Endodermal cell (in vitro differentiated cells): ENCODE measurements at places on chromosomes 16 and 17. TPM values are rescaled to one million over a fixed set of nuclear protein-coding genes. Genes with fewer than 3 reads are reported as not detected.
A peak's percentile ranks its signal among the peaks of the same experiment; 100 is the strongest.

- H3K36me3 ChIP-seq = no peaks in the 10 kb centered on the region
- no peaks in the 10 kb centered on the region for H3K4me1 ChIP-seq
- no peaks in the 10 kb centered on the region for H3K27me3 ChIP-seq
- no peak overlapping the region for H3K4me3 ChIP-seq
- H3K27ac ChIP-seq = no peak overlapping the region
These were observed 191.7 kb downstream of the IRF8 start for GRCh38 chr16:86090461-86091170.

DNA sequence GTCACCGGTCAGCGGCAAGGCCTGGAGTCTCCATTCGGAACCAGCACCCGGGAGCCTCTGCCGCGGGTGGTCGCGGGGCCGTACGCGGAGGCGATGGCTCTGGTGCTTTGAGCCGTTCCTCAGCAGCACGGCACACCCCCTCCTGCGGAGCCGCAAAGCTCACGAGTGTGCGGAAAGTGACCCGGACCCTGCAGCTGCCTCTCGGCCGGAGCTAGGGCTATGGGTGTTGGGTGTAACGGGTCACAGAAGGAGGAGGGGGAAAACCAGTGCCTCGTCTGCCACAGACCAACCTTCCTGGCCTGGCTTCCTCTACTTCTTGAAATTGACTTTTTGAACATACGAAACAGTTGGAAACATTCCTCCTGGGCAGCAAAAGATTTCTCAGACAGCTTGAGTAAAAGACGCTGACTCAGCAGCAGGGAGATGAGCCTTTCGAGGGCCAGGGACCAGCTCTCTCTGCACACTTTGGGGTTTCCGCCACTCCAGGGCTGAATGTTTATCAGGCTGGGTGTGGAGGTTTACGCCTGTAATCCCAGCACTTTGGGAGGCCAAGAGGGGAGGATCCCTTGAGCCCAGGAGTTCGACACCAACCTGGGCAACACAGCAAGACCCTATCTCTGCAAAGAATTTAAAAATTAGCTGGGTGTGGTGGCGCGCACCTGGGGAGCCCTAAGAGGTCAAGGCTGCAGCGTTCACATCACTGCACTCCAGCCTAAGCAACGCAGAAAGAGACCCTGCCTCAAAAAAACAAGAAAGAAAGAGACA is 26.4 kb upstream of the PITPNA start:
- H3K27ac ChIP-seq = no peak overlapping the region
- DNase-seq = peak; percentile 75
- H3K4me1 ChIP-seq = peaks cover 9% of the 10 kb centered on the region

DNA sequence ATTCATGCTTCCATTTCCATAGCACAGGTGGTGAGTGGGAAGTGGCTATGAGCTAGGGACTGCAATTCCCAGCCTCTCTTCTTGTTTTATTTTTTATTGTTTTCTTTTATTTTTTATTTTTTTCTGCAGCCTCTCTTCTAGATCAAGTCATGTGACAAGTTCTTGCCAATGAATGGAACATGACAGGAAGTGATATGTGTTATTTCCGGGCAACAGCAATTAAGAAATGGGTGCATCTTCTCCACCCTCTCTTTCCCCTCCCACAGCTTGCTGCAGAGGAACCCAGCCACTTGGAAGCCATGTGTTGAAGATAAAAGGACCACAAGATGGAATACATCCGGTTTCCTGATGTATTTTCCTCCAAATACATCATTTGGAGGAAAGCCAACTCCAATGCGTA is 23.6 kb downstream of the IRX5 start:
- no peaks in the 10 kb centered on the region for H3K36me3 ChIP-seq
- H3K4me1 ChIP-seq = no peaks in the 10 kb centered on the region
- no peak for DNase-seq
- no peak overlapping the region for H3K27ac ChIP-seq
- peaks cover 11% of the 10 kb centered on the region for H3K27me3 ChIP-seq
- no peak overlapping the region for H3K4me3 ChIP-seq

DNA sequence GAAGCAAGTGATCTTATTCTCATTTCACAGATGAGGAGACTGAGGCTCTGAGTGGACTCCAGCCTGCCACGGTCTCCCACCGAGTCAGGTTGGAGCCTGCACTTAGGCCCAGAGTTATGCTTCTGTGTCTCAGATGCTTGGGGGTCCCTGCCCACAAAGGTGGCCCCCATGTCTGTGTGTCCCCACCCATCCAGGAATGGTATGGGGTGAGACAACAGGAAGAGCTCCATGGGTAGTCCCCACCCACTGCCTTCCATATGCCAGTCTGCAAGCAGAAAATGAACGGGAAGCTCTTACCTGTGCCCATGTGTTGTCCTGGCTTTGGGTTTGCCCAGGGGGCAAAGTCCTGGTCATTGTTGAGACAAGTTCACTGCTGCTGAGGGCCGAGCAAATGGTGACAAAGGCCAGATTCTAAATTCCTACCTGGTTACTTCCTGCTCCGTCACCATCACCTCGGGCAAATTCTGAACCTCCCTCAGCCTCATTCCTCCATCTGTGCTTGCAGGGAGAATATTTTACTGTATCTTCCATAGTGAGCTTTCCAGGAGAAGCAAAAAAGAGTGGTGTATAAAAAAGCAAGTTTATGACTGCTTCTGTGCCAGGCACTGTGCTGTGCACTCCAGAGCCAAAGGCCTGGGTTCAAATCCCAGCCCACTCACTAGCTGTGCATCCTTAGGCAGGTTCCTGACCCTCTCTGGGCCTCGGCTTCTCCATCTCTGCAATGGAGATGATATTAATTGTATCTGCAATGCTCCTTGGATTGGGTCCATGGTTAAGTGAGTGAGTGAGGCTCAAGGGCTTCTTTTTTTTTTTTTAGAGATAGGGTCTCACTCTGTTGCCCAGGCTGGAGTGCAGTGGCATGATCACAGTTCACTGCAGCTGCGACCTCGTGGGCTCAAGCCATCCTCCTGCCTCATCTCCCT is 9.3 kb downstream of the IL4R start:
- peak; percentile 35 for DNase-seq
- H3K36me3 ChIP-seq = no peaks in the 10 kb centered on the region
- no peaks in the 10 kb centered on the region for H3K27me3 ChIP-seq
- H3K4me1 ChIP-seq = peaks cover 15% of the 10 kb centered on the region

- H3K27me3 ChIP-seq = no peaks in the 10 kb centered on the region
- H3K4me3 ChIP-seq = no peak overlapping the region
- no peaks in the 10 kb centered on the region for H3K4me1 ChIP-seq
- H3K36me3 ChIP-seq = peaks cover 17% of the 10 kb centered on the region
- no peak overlapping the region for H3K27ac ChIP-seq
These were observed 6.4 kb downstream of the NME3 start for GRCh38 chr16:1764971-1765370.

DNA sequence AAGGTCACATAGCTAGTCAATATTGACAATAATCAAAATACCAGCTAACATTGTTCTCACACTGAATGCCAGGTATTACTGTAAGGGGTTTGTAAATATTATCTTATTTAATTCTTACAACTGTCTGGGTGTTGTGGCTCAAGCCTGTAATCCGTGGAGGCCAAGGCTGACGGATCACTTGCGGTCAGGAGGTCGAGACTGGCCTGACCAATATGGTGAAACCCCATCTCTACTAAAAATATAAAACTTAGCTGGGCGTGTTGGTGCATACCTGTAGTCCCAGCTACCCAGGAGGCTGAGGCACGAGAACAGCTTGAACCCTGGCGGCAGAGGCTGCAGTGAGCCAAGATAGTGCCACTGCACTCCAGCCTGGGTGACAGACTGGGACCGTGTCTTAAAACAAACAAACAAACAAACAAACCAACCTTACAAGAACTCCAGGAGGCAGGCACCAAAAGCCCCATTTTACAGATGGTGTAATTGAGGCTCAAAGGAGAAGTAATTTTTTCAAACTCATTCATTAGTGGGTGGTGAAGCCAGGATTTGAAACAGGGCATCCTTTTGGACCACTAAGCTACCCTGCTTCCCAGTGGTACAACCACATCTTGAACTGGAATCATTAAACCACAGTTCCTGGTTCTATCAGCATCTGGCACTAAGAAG is 104.3 kb downstream of the XYLT1 start:
- no peak overlapping the region for H3K27ac ChIP-seq
- no peak for DNase-seq
- no peak overlapping the region for H3K4me3 ChIP-seq
- H3K4me1 ChIP-seq = peaks cover 3% of the 10 kb centered on the region
- H3K27me3 ChIP-seq = no peaks in the 10 kb centered on the region
- H3K36me3 ChIP-seq = no peaks in the 10 kb centered on the region

DNA sequence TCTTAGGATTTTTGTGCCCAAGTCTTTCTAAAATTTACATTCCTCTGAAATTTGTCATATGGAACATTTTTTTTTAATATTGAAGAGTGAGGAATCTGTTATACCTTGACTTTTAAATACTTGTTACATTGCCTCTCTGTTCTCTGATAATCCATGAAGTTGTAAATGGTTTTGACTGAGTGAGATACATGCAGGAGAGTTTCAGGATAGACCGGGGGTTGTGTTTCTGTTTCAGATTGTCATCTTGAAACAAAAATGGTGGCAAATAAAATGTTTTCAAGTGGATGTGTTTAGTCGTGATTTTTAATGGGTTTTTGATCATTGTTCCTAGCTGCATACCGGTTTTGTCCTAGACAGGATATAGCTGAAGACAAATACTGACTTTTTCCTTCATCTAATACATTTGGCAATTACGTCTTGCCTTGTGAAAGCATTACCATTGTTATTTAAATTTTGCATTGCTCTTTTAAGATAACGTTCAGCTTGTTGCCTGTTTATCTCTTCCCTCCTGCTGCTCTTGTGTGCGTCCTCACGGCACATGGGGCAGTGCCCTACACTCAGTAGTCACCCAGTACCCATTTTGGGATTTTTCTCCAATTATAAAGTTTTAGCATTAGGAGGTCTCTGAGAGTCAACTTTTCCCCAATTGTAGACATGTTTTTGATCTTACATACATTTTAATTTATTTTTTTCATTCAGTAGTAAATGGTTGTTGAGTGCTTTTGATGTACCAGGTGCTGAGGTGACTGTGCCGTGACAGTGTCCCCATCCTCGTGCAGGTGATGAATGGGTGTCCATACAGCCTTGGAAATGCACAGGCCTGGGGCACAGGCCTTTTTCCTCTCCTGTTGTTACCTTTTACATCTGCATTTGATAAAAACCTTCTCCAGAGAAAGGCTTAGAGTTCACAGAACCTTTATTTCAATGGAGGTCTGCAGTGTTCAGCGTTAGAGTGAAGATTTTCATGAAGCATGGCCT is 169.9 kb downstream of the MSI2 start:
- H3K27ac ChIP-seq = no peak overlapping the region
- H3K27me3 ChIP-seq = no peaks in the 10 kb centered on the region
- H3K36me3 ChIP-seq = no peaks in the 10 kb centered on the region
- H3K4me3 ChIP-seq = peak overlapping the region; percentile 7

- no peaks in the 10 kb centered on the region for H3K4me1 ChIP-seq
- no peak for DNase-seq
- H3K36me3 ChIP-seq = no peaks in the 10 kb centered on the region
- H3K27me3 ChIP-seq = no peaks in the 10 kb centered on the region
- no peak overlapping the region for H3K4me3 ChIP-seq
- no peak overlapping the region for H3K27ac ChIP-seq
These were observed 26.4 kb downstream of the ADCY9 start for GRCh38 chr16:4089811-4090301.

Gene NXN
- 177 and 201 TPM in 2 replicates for total RNA-seq

DNA sequence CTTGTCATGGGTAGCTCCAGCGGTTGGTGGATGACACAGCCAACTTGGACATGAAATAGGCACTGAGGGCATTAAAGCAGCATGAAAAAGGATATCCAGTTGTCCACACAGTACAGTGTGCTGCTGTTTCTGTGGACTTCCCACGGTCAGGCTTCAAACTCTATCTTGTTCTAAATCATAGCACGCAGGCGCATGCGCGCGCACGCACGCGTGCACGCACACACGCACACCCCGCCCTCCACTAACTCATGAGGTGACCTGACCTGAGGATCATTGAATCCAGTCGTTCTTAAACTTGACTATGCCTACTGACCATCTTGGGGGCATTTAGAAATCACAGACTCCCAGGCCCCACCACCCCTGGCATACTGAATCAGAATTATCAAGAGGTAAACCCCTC is 361.4 kb downstream of the CA10 start:
- H3K36me3 ChIP-seq = no peaks in the 10 kb centered on the region
- H3K27me3 ChIP-seq = no peaks in the 10 kb centered on the region
- H3K4me3 ChIP-seq = no peak overlapping the region
- no peak for DNase-seq
- H3K4me1 ChIP-seq = no peaks in the 10 kb centered on the region
- no peak overlapping the region for H3K27ac ChIP-seq

Gene KRT17
- total RNA-seq = not detected in 2 replicates

Gene CA5A
- total RNA-seq = not detected in 3 replicates

DNA sequence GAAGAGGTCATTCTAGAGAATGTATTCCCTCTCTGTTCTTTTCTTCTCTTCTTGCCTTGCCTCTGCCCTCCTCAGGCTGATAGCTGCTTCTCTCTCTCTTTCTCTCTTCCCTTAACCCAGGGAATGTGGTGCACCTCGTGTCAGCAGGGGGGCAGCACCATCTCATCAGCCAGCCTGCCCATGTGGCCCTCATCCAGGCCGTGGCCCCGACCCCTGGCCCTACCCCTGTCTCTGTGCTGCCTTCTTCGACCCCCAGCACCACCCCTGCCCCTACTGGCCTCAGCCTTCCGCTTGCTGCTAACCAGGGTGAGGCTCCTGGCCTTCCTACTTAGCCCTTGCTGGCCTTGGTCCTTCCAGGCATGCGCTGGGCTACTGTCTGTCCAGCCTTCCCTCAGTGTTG is 23.5 kb downstream of the SRCAP start:
- no peak for DNase-seq
- no peak overlapping the region for H3K4me3 ChIP-seq
- no peaks in the 10 kb centered on the region for H3K27me3 ChIP-seq
- H3K36me3 ChIP-seq = peaks cover 92% of the 10 kb centered on the region

Gene RAD51C
- 25.4 and 26.5 TPM in 2 replicates for total RNA-seq

GRCh38 chr17:7174603-7175326 is 4.4 kb downstream of the ASGR1 start:
- no peak overlapping the region for H3K27ac ChIP-seq
- peaks cover 11% of the 10 kb centered on the region for H3K27me3 ChIP-seq
- H3K4me1 ChIP-seq = no peaks in the 10 kb centered on the region
- no peak for DNase-seq

DNA sequence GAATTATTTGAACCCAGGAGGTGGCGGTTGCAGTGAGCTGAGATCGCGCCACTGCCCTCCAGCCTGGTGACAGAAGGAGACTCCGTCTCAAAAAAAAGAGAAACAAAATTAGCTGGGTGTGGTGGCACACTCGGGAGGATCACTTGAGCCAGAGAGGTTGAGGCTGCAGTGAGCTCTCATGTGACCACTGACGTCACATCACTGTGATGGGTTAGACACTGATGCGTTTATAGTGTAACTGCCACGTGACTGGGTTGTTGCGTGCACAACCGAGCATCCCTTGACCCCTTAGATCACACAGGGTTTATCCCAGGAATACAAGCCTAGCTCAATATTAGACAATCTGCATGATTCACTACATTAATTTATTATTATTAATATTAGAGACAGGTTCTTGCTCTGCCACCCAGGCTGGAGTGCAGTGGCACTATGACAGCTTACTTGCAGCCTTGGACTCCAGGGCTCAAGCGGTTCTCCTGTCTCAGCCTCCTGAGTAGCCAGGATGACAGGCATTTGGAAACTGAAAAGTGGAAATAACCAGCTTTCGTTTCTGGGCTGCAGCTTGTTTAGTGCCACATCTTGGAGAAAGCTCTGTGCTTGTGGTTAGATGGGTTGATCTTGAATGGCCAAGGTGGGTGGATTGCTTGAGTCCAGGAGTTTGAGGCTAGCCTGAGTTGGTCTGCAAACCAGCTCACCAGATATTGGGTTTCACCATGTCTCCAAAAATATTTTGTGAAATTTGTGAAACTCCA is 26.4 kb upstream of the ABR start:
- H3K36me3 ChIP-seq = no peaks in the 10 kb centered on the region
- H3K4me3 ChIP-seq = no peak overlapping the region
- no peak for DNase-seq
